ENCODE measurements at places on chromosomes 7 and 10. TPM values are rescaled to one million over a fixed set of nuclear protein-coding genes. Genes with fewer than 3 reads are reported as not detected.

GRCh38 chr10:78853864-78854263, 214.9 kb upstream of the ZMIZ1 start:
- no peak overlapping the region for H3K4me3 ChIP-seq
- H3K27me3 ChIP-seq = no peaks in the 10 kb centered on the region
- H3K36me3 ChIP-seq = no peaks in the 10 kb centered on the region
- no peak overlapping the region for H3K27ac ChIP-seq
- no peaks in the 10 kb centered on the region for H3K4me1 ChIP-seq

The LIPN gene
- total RNA-seq = not detected

DNA sequence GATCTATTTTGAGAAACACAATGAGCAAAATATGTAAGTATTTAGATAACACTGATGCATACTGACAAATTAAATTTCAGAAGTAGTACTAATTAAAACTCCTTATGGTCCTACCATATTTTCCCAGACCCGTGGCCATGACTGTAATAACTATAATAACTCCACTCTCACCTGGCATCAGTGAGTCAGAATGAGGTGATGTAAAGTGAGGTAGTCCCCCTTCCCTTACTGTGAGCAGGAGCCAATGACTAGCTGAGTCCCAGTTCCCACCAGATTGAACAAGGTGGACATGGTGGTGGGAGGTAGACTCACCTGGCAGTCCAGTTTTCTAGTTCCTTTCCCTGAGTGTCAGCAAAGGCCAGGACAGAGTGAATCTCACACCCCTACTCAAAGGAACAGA, 630.5 kb upstream of the IGFBP3 start:
- H3K36me3 ChIP-seq = no peaks in the 10 kb centered on the region
- no peak overlapping the region for H3K27ac ChIP-seq
- no peaks in the 10 kb centered on the region for H3K4me1 ChIP-seq

DNA sequence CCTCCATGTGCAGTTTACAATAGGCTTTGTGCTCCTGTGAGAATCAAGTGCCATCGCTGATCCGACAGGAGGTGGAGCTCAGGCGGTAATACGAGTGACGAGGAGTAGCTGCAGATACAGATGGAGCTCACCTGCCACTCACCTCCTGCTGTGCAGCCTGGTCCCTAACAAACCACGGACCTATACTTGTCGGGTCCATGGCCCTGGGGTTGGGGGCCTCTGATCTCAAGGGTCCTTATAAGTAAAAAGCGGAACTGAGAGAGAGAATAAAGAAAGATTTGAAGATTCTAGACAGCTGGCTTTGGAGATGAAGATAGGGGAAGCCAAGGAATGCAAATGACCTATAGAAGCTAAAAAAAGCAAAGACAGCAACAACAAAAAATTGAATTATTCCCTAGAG, 130.6 kb downstream of the PLXDC2 start:
- H3K27ac ChIP-seq = no peak overlapping the region
- no peaks in the 10 kb centered on the region for H3K27me3 ChIP-seq
- H3K36me3 ChIP-seq = no peaks in the 10 kb centered on the region
- DNase-seq = no peak

DNA sequence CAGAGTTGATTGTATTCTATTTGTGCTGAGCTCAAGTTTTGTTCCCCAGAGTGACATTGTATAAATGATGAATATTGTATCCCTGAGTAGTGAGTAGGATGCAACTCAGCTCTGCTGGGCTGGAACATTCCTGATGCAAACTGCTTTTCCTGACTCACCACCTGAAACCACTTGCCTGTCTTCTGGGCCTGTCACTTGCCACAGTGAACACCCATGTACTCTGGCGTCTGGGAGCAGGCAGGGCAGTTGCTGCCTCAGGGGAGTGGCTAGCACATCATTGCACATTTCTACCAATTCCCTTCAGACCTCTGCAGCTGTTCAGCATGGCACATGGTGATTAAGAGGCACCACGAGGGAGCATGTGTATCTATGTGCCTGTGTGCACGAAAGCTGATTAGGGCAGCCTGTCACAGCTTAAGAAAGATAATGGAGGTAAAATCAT, 157.3 kb downstream of the SND1 start:
- DNase-seq = no peak
- H3K4me3 ChIP-seq = no peak overlapping the region
- peaks cover 43% of the 10 kb centered on the region for H3K36me3 ChIP-seq
- no peak overlapping the region for H3K27ac ChIP-seq
- H3K27me3 ChIP-seq = no peaks in the 10 kb centered on the region
- peaks cover 33% of the 10 kb centered on the region for H3K4me1 ChIP-seq

The ZNF425 gene
- 0.29 TPM for total RNA-seq

DNA sequence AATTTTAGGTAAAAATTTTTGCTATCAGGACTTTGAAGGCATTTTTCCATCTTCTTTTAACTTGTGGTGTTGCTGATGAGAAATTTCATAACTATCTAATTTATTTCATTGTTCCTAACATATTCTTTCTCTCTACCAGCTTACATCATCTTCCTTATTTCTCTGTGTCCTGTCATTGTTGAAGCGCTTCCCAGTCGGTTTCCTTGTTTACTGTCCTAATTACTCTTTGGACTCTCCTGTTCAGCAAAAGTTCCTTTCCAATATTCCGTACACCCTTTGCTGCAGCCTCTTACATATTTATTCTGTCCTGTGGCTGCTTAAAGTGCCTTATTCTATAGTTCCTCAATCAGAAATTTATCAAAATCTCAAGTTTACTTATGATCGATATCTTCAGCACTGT, 609.0 kb upstream of the FZD8 start:
- no peaks in the 10 kb centered on the region for H3K4me1 ChIP-seq
- DNase-seq = no peak
- no peak overlapping the region for H3K27ac ChIP-seq
- no peaks in the 10 kb centered on the region for H3K27me3 ChIP-seq

All from activated CD8-positive, alpha-beta T cell treated with anti-CD3 and anti-CD28 coated beads for 36 hours (primary cell).